ENCODE measurements at places on chromosomes 3 and 15.

GRCh38 chr3:132637590-132637989 is 22.0 kb downstream of the ACAD11 start:
- no peaks in the 10 kb centered on the region for H3K4me1 ChIP-seq
- H3K36me3 ChIP-seq = peaks cover 3% of the 10 kb centered on the region
- no peak overlapping the region for H3K4me3 ChIP-seq
- H3K27ac ChIP-seq = no peak overlapping the region

- H3K27me3 ChIP-seq = no peaks in the 10 kb centered on the region
- no peaks in the 10 kb centered on the region for H3K4me1 ChIP-seq
- no peak overlapping the region for H3K4me3 ChIP-seq
- no peak for DNase-seq
- no peak overlapping the region for H3K27ac ChIP-seq
These were observed 11.4 kb upstream of the SNRPA1 start for GRCh38 chr15:101306341-101307047.

- H3K36me3 ChIP-seq = no peaks in the 10 kb centered on the region
- H3K4me3 ChIP-seq = no peak overlapping the region
- no peaks in the 10 kb centered on the region for H3K4me1 ChIP-seq
- no peak for DNase-seq
These were observed 77.5 kb downstream of the RPN1 start for GRCh38 chr3:128573160-128573559.

GRCh38 chr3:73215281-73215680 is 153.8 kb downstream of the EBLN2 start:
- H3K4me1 ChIP-seq = no peaks in the 10 kb centered on the region
- H3K27ac ChIP-seq = no peak overlapping the region
- DNase-seq = no peak
- H3K4me3 ChIP-seq = no peak overlapping the region
- H3K27me3 ChIP-seq = no peaks in the 10 kb centered on the region
- no peaks in the 10 kb centered on the region for H3K36me3 ChIP-seq

DNA sequence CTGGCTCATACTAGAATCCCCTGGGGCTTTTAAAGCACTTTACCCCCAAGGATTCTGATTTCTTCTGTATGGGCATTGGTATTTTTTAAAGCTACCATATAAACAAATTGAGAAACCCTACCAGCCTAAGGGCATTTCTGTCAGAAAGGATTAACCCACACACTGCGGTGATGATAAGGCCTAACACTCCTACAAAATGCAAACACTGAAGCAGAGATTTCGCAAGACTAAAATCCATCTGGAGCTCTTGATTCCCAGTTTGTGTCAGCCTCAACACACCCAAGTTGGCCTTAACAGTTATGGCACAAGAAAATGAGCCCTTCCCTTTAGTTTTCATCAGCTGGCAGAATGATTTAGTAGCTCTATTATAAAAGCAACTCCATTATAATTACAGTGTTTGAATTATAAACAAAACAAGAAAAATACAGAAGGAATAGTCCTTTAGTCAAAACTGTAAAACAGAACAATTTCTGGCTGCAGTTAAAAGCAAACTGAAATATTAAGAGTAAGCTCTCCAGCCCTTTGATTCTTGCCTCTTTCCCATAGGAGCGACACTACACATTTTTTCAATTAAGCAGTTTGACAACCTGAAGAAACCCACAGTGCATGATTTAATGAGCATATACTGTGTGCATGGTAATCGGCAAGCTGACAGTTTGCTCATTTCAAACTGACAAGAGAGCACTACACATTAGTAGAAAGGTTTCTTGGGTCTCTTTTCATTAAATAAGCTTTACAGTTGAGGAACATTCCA is 441.2 kb downstream of the FHIT start:
- DNase-seq = peak; percentile 76
- no peak overlapping the region for H3K4me3 ChIP-seq
- no peaks in the 10 kb centered on the region for H3K4me1 ChIP-seq
- no peak overlapping the region for H3K27ac ChIP-seq
- H3K27me3 ChIP-seq = no peaks in the 10 kb centered on the region

DNA sequence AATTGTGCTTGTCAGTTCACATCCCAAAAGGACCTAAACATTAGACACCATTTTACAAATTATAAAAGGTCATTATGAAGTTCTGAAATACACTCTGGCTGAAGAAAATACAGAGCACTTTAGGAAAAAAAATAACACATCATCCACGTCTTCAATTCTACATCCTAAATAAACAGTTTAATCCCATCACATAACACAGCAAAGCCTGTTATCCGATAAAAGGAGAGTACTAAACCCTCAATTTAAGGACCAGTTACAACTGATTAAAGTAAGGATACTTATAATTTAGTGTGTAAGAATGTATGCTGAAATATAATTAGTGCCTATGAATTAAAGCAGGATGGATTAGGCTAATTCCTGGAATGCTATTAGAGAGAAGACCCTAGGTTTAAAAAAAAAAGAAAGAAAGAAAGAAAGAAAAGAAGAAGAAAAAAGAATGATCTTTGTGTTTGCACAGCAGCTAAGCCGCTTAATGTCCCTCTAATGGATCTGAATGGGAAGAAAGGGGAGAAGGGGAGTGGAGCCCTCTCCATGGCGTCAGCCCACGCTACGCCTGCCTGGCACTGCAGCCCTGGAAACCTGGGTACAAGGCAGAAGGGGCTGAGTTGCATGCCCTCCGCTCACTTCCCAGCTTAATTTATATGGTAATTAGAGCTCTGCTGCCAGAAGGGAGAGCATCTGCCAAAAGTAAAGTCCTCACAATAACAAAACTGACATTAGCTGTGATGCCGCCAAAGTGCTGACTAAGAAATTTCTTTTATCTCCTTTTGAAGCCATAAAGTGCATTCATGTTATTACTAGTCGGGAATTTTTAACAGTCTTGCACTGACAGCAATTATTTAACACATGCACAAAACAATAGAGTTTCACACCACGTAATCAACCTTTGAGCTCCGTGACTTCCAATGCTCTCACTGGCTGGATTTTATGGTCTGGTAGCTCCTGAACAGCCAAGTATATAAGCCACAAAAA is 90.0 kb downstream of the FSIP1 start:
- H3K27ac ChIP-seq = no peak overlapping the region
- no peaks in the 10 kb centered on the region for H3K4me1 ChIP-seq
- no peaks in the 10 kb centered on the region for H3K36me3 ChIP-seq

GRCh38 chr3:9169956-9170850 is 79.2 kb downstream of the SRGAP3 start:
- no peaks in the 10 kb centered on the region for H3K36me3 ChIP-seq
- no peak overlapping the region for H3K27ac ChIP-seq
- no peak overlapping the region for H3K4me3 ChIP-seq
- no peak for DNase-seq
- H3K4me1 ChIP-seq = 0 out of 2 replicates have a peak, but pooled peaks cover under 1% of the 10 kb centered on the region
